ENCODE measurements at places on chromosomes 6 and 20. TPM values are rescaled to one million over a fixed set of nuclear protein-coding genes. Genes with fewer than 3 reads are reported as not detected.

Gene UNC93A
- polyA plus RNA-seq, result not detected

DNA sequence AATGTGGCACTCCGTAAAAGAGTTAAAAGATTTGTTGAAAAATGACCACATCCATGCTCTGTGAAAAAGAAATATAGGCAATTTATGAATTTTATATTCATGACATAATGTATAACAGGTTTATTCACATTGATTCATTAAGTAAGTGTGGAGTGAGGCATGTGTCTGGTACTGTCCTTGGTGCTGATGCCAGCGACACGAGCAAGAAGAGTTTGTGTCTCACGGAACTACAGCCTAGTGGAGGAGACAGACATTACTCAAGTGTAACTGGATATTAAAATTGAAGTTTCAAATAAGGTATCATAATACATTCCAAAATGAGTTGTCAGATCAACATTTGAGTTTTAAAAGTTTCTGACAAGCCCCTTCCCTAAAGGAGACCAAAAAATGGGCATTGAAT lies 158.2 kb upstream of the PRND start:
- DNase-seq, result peak; percentile 57

Gene PNLDC1
- 0.19 TPM for polyA plus RNA-seq

Gene GPR6
- polyA plus RNA-seq, result not detected

Gene FERMT1
- 0.98 TPM for polyA plus RNA-seq

DNA sequence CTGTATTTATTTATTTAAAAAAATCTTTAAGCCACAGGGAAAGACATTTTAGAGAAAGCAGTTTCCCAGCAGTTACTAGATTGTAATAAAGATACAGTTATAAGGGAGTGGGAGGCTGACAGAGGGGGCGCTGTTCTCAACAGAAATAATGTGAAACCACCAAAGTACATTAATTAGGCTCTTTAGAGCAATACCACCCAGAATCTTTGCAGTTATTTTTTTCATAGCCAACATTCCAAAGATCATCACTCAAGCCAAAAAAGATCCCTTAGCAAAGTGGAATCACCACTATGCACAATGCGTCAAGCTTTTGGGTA lies 331.3 kb upstream of the DEFB112 start:
- DNase-seq, result peak; percentile 10

DNA sequence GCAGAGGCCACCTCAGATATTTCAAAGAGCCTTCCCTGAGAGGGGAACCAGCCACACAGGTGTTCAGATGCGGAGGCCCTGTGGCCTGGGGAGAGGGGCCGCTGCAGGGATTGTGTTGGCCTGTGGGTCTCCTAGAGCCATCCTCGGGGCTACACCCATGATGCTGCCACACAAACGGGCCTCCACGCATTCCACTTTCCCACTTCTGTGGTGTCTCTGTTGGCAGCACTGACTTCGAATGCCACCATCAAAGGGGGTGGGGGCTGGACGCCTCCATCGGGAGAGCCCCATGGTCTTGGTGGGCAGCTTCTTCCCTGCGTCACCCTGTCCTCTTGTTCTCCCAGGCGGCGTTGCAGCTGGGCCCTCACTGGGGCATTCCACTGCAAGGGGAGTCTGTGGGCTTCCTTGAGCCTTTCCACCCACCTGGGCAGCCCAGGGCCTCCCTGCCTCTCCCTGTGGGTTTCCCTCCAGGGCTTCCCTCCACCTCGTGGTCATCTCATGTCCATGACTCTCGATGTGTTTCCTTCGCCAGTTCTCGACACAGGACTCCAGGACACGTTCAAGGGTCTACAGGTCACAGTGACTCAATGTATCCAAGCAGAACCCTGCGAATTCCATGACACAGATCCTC lies 145.5 kb downstream of the ERMARD start:
- DNase-seq, result no peak

GRCh38 chr6:63899550-63899949 lies 263.9 kb downstream of the PHF3 start:
- DNase-seq, result no peak

GRCh38 chr6:104855507-104855906 lies 4.2 kb downstream of the HACE1 start:
- no peak for DNase-seq

Gene HLA-DPA1
- polyA plus RNA-seq, result 105 TPM

Gene IMPG1
- polyA plus RNA-seq, result not detected

GRCh38 chr6:162814426-162814973 lies 86.7 kb downstream of the PACRG start:
- DNase-seq, result no peak

Gene IYD
- 0.26 TPM for polyA plus RNA-seq

Data from lung (tissue), 17 donors.